Panc1 (cell line): ENCODE measurements at places on chromosomes 7 and 10. TPM values are rescaled to one million over a fixed set of nuclear protein-coding genes. Genes with fewer than 3 reads are reported as not detected.

Gene KCP
- 0.13 TPM for total RNA-seq

Gene THSD7A
- 38.6 TPM for total RNA-seq

Gene SPDYE16
- total RNA-seq = not detected

Gene PRSS37
- total RNA-seq = not detected

Gene PRKG1
- total RNA-seq = 0.92 TPM

Gene TMUB1
- total RNA-seq = 112 TPM

Gene FRMD4A
- 7.1 TPM for total RNA-seq

Gene LRIT1
- total RNA-seq = not detected

GRCh38 chr7:134693256-134693655 is 46.6 kb downstream of the BPGM start:
- no peaks in the 10 kb centered on the region for H3K4me1 ChIP-seq
- no peaks in the 10 kb centered on the region for H3K36me3 ChIP-seq

DNA sequence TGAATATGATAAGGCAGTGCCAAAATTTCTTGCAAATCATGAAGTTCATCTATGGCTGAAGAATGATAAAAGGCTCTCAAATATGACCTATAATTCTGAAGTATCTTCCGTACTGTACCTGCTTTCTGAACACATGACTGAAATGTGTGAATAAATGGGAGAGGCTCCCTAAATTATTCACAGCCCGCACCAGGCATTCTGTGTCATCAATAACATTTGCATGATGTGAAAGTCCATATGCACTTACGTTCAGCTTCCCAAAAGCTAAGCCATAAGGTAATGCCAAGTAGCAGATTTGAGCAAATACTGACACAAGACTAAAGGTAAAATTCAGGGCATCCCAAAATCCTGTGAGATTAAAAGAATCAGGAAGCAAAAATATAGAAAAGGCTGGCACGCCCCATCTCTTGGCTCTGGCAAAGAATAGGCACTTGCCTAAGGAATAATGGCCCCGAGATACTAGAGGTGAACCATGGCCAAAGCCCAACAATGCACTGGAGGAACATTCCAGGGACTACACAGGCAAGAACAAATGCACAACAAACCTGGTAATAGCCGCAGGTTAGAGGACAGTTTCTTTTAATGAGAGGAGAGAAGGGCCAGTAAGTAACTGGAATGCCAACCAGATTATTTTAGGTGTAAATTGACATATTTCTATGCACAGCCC is 280.5 kb downstream of the IPMK start:
- no peaks in the 10 kb centered on the region for H3K27me3 ChIP-seq
- H3K27ac ChIP-seq = no peak overlapping the region
- H3K36me3 ChIP-seq = no peaks in the 10 kb centered on the region
- DNase-seq = no peak
- no peak overlapping the region for H3K4me3 ChIP-seq

- no peaks in the 10 kb centered on the region for H3K36me3 ChIP-seq
- DNase-seq = no peak
- no peaks in the 10 kb centered on the region for H3K27me3 ChIP-seq
- no peaks in the 10 kb centered on the region for H3K4me1 ChIP-seq
- H3K4me3 ChIP-seq = no peak overlapping the region
Observed at GRCh38 chr7:108802650-108803049, 233.0 kb downstream of the DNAJB9 start.

- no peaks in the 10 kb centered on the region for H3K27me3 ChIP-seq
- H3K4me1 ChIP-seq = no peaks in the 10 kb centered on the region
- H3K4me3 ChIP-seq = no peak overlapping the region
- no peak for DNase-seq
Observed at GRCh38 chr7:7922684-7923385, 45.8 kb upstream of the GLCCI1 start.

GRCh38 chr7:149381245-149381644 is 79.6 kb downstream of the ZNF777 start:
- no peak overlapping the region for H3K27ac ChIP-seq
- DNase-seq = no peak
- no peaks in the 10 kb centered on the region for H3K4me1 ChIP-seq
- no peaks in the 10 kb centered on the region for H3K36me3 ChIP-seq

- H3K4me1 ChIP-seq = no peaks in the 10 kb centered on the region
- no peak overlapping the region for H3K27ac ChIP-seq
- H3K4me3 ChIP-seq = no peak overlapping the region
- H3K27me3 ChIP-seq = no peaks in the 10 kb centered on the region
- DNase-seq = no peak
Observed at GRCh38 chr10:60187691-60188090, 202.0 kb downstream of the ANK3 start.

GRCh38 chr10:112605063-112605462 is 158.0 kb downstream of the VTI1A start:
- no peak for DNase-seq
- no peaks in the 10 kb centered on the region for H3K27me3 ChIP-seq
- H3K4me1 ChIP-seq = no peaks in the 10 kb centered on the region
- no peak overlapping the region for H3K27ac ChIP-seq
- H3K36me3 ChIP-seq = no peaks in the 10 kb centered on the region

DNA sequence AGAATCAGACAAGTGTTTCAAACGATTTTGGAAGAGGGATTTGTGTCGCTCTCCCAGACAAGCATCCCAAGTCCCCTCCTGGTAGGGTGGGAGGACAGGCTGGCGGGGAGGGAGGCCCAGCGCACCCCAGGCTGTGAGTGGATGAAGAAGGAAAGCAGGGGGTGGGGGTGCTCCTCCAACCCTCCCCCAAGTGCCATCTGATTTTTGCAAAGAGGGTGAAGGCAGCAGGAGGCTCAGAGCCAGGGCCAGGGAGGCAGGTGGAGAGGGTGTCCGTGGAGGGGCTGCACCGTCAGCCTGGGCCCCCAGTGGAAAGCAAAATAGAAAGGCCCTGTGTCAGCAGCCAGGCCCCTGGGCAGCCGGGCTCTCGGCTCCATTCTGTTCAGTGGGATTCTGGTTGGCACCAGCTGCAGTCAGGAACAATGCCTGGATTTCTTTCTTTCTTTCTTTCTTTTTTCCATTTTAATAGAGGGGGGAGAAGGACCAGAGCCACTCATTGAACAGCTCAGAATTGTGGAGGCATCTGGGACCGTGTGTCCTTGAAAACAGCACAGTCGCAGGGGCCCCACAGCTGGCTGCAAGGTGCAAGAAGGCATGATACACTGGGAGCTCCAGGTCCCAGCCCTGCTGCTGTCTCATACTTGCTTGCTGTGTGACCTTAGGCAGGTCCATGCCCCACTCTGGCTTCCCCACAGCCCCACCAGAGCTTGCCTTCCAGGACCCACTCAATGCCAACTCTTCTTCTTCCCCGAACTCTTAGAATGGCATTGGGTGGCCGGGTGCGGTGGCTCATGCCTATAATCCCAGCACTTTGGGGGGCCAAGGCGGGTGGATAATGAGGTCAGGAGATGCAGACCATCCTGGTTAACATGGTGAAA is 7.1 kb upstream of the ZMIZ1 start:
- no peak overlapping the region for H3K4me3 ChIP-seq
- H3K27ac ChIP-seq = no peak overlapping the region
- peaks cover 8% of the 10 kb centered on the region for H3K4me1 ChIP-seq
- DNase-seq = no peak
- H3K36me3 ChIP-seq = no peaks in the 10 kb centered on the region

DNA sequence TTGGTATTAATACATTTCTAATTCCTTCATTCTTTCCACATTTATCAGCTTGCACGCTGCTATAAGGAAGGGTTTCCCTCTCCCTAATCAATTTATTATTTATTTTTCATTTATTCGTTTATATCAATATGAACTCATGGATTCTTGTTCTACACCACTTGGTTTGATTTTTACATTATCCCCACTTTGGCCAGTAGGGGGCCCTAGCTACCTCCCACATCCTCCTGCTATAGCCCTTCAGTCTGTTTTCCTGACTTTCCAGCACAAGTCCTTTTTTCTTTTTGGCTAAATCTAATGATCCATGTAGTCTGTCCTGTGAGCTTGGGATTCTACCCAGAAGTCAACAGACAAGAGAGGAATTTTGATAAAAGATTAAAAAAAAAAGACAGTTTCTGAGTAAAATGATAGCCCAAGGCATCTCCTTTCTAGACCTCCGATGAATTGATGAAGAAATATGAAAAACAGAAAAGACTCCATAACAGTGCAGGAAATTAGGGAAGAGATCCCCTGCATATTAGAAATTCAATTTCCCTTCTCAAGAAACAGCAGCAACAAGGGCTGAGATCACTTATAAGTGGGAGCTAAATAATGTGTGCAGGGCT is 47.7 kb downstream of the LYZL2 start:
- no peaks in the 10 kb centered on the region for H3K4me1 ChIP-seq
- no peak overlapping the region for H3K27ac ChIP-seq
- no peaks in the 10 kb centered on the region for H3K27me3 ChIP-seq
- H3K4me3 ChIP-seq = no peak overlapping the region

GRCh38 chr10:13400196-13400965 is 52.3 kb upstream of the SEPHS1 start:
- H3K27me3 ChIP-seq = no peaks in the 10 kb centered on the region
- H3K4me1 ChIP-seq = no peaks in the 10 kb centered on the region
- no peaks in the 10 kb centered on the region for H3K36me3 ChIP-seq
- H3K4me3 ChIP-seq = no peak overlapping the region

GRCh38 chr7:76302347-76303201 is at the start of gene HSPB1:
HSPB1 (plus strand) TSS chr7:76302673; CDS start chr7:76302713, 40 bp downstream.
- H3K27me3 ChIP-seq = no peaks in the 10 kb centered on the region
- H3K27ac ChIP-seq = peak within 1 kb of the TSS; percentile 72
- peaks cover 23% of the 10 kb centered on the region for H3K4me1 ChIP-seq
- peaks cover 4% of the 10 kb centered on the region; the same call in 1 of the 2 replicates for H3K36me3 ChIP-seq

DNA sequence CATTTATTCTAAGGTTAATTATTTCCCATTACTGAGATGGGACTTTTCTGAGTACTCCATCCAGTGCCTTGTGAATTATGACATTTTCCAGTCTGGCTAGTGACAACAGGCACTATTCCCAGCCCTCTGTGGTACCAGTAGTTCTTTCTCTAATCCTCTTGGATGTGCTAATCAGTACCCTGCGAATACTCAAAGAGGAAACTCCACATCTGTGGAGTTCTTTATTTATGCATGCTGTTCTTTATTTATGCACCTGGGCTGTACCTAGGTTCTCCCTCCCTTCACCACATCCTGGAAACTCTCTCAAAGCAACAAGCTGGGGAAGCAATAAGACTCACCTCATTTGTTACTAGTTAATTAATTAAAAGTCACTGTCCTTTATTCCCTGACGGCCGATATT is 83.5 kb downstream of the TSPAN12 start:
- no peak overlapping the region for H3K27ac ChIP-seq
- no peaks in the 10 kb centered on the region for H3K27me3 ChIP-seq
- DNase-seq = no peak
- no peaks in the 10 kb centered on the region for H3K36me3 ChIP-seq
- H3K4me3 ChIP-seq = no peak overlapping the region

GRCh38 chr10:127853868-127854768 is 38.6 kb downstream of the CLRN3 start:
- H3K27me3 ChIP-seq = peaks cover 5% of the 10 kb centered on the region; the same call in 1 of the 2 replicates
- H3K4me1 ChIP-seq = 0 out of 2 replicates have a peak, but pooled peaks cover 2% of the 10 kb centered on the region
- peak; percentile 45 for DNase-seq

DNA sequence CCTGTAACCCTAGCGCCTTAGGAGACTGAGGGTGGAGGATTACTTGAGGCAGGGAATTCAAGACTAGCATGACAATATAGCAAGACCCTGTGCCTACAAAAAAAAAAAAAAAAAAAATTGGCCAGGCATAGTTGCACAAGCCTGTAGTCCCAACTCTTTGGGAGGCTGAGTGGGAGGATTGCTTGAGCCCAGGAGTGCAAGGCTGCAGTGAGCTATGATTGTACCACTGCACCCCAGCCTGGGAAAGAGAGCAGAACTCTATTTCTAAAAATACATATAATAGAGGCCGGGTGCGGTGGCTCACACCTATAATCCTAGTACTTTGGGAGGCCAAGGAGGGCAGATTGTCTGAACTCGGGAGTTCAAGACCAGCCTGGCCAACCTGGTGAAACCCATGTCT is 10.2 kb upstream of the SORBS1 start:
- no peak for DNase-seq
- no peaks in the 10 kb centered on the region for H3K4me1 ChIP-seq
- H3K27ac ChIP-seq = no peak overlapping the region
- H3K27me3 ChIP-seq = no peaks in the 10 kb centered on the region
- no peak overlapping the region for H3K4me3 ChIP-seq

DNA sequence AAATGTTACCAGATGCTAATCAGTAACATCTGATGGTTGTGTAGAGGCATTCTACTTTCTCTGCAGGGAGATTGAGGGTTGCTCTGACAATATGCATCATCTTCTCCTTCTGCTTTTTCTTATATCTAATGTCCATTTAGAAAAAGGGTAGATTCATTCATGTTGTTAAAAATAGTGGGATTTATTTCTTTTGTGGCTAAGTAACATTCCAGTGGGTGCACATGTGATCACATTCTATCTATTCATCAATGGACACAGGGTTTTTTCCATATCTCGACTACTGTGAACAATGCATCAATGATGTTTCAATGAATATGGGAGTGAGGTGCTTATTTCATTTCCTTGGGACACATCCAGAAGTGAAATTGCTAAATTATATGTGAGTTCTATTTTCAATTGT is 103.9 kb downstream of the CRPPA start:
- H3K4me3 ChIP-seq = no peak overlapping the region
- no peaks in the 10 kb centered on the region for H3K36me3 ChIP-seq
- no peak for DNase-seq
- no peak overlapping the region for H3K27ac ChIP-seq
- no peaks in the 10 kb centered on the region for H3K27me3 ChIP-seq

GRCh38 chr7:18384491-18385143 is 110.9 kb upstream of the HDAC9 start:
- no peaks in the 10 kb centered on the region for H3K36me3 ChIP-seq
- DNase-seq = no peak
- no peak overlapping the region for H3K27ac ChIP-seq
- H3K27me3 ChIP-seq = no peaks in the 10 kb centered on the region
- H3K4me3 ChIP-seq = no peak overlapping the region
